ENCODE measurements at places on chromosomes 4 and X. TPM values are rescaled to one million over a fixed set of nuclear protein-coding genes. Genes with fewer than 3 reads are reported as not detected.

Gene MAGED4
- total RNA-seq = 8.5 TPM

Gene NUP62CL
- 4.2 TPM for total RNA-seq

Gene PCSK1N
- 13.8 TPM for total RNA-seq

Gene ZNF630
- 4.8 TPM for total RNA-seq

DNA sequence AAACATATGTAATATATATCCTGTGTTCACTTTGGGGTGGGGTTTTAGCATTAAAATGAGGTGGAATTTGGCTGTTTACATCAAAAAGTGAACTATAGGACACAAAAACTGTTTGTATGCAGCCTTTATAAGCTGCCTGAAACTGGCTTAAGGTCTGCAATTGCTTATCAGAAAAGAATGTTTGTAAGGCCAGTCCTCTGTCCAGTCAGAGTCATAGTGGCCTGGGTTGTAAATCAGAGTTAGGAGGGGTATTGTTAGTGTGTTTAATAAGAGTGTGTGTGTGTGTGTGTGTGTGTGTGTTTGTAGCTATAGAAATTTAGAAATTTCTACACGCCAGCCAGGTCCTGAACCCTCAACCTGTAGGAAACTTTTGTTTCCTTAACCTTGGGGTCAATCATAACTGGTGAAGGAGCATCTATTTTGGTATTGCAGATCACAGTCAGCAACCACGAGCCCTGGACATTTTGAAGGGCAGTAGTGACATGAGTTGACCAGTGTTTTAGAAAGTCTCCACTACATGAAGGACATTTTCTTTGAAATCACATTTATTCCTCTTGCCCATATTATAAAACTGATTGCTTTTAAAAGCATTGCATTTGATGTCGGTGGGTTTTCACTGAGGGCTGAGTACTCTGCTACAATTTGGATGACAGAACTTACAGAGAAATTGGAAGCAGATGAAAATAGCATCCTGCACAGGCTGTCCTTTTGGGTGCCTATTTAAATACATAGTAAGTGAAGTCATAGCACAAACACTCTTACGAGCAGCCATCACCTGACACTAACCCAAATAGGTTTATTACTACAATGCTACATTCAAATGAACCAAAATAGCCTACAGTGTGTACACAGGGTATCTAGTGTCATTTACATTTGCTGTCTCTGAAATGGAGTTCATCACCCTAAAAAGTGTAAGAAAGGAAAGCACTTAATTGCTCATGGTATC is 11.2 kb upstream of the TMEM154 start:
- no peak for DNase-seq
